ENCODE measurements at places on chromosomes 1 and 21.
A peak's percentile ranks its signal among the peaks of the same experiment; 100 is the strongest.

DNA sequence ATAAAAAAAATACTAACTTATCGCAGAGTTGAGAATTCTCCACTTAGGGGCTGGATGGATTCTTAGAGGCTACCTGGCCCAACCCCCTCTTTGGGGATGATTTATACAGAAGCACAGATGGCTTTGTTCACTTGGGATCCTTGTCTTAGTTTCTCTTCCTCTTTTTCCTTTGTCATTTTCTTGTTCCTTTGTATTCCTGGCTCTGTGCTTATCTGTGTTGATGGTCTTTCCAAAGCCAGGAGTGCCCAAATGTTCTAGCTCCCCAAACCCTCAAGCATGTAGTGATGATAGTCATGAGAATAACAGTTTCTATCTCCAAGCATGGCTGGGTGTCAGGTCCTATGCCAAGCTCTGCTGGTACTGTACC lies 27.4 kb downstream of the EPHB2 start:
- DNase-seq = no peak

DNA sequence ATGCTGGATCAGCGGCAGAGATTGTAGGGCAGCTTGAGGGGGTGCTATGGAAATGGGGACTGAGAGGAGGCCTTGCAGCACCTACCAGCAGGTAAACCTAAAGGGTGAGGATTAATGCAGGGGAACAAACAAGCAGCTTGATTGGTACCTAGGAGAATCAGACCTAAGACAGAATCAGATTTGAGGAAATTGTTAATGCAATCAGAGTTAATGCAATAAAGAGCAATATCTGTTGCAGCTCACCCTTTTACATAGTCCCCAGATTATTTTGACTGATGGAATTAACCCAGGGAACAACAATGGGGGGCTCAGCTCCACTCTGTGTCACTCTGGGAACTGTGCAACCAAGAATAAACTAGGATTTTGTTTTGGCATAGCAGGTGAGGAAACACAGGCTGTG lies 64.5 kb downstream of the ZC3H11B start:
- DNase-seq = no peak

- DNase-seq = no peak
Observed at GRCh38 chr1:1206376-1206965, at the start of gene TNFRSF18. TSS of gene TNFRSF18 (minus strand) at chr1:1206592. CDS start at chr1:1206571, 21 bp downstream.

DNA sequence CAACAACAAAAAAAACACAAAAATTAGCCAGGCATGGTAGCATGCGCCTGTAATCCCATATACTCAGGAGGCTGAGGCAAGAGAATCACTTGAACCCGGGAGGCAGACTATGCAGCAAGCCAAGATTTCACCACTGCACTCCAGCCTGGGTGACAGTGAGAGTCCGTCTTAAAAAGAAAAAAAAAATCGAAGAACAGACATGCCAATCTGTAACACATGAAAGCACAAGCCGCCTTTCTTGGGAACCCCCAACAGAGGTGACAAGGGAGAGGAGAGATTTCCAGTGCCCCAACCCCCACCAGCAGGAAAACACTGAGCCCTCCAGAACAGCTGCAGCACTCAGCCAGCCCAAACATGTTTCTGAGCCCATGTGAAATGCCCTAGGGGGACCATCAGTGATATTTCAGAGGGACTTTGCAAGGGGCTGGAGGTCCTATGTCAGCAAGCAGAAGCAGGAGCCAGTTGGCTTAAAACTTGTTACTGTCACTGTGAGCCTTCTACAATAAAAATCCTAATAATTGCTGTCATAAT lies 14.2 kb upstream of the EFNA1 start:
- DNase-seq = no peak

DNA sequence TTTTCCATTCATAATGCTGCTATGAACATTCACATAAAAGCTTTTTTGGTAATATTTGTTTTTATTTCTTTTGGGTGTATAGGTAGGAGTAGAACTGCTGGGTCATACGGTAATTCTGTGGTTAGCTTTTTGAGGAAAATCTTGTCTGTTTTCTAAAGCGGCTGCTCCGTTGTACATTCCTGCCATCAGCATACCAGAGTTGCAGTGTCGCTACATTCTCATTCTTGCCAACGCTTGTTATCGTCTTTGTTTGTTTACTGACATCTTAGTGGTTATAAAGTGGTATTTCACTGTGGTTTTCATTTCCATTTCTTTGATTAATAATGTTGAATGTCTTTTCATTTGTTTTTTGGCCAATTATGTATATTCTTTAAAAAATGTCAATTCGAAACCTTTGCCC lies 469.8 kb upstream of the ZP4 start:
- no peak for DNase-seq

DNA sequence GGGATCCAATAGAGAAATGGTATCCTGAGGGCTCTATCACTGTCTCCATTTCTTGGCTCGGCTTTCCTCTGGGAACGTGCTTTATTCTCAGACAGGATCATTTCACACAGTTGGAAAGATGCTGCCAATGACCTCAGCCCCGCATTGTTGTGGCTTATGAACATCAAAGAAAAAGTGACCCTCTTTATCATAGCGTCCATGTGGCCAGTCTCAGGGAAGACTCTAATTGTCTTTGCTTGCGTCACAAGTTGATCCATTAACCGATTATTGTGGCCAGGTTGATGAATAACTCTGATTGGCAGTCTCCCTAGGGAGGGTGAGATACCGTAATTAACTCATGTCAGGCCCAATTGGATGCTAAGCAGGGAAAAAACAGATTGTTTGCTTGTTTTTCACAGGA lies 10.4 kb upstream of the TMEM9 start:
- peak; percentile 61 for DNase-seq

- DNase-seq = peak; percentile 14
Observed at GRCh38 chr1:204826970-204827369, 43.7 kb upstream of the NFASC start.

Data from fibroblast of mammary gland (primary cell).